ENCODE measurements at places on chromosomes 11 and 22.

DNA sequence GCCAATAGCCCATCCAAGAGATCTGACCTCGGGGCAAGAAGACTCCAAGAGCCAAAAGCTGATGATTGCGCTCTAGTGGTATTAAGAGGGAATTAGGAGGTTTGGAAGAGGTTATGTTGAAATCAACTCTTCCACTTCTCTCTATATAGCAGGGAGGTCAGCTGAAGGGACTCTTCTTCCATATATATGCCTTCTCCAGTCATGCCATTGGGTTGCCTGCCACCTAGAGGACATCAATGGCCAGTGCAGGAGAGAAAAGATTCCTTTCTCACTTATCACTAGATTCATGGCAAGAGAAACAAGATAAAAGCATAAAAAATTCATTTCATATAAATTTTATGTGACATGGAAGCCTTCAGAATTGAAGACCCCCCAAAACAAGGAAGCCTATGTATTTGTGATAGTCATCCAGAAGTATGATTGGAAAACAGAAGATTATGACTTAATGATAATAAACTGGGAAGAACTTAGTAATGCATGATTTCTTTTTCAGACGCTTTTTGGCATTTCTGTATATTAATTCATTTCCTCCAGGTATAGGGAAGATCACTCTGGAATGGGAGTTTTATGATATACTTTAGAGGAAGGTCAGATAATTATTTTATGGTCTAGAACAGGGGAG is 435.1 kb upstream of the DDI1 start:
- DNase-seq, result peak; percentile 42

GRCh38 chr11:10503777-10504480 is 37.1 kb downstream of the RNF141 start:
- DNase-seq, result no peak

DNA sequence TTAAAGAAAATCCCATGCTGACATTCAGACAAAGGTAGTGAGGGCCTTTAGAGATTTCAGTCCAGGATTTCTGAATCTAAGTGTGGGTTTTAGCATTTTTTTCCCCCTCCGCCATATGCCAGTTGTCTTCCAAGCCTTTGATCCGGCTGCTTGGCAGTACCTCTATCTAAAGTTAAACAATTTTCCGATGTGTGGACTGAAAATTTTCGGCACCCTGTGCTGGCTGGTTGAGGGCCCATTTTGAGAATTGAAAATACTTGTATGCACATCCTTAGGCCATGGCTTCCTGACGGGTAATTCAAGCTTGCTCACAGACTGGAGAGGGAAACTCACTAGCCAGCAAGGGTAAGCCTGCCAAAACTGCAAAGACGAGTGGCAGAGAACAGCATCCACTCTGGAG is 131.9 kb upstream of the NARS2 start:
- no peak for DNase-seq

DNA sequence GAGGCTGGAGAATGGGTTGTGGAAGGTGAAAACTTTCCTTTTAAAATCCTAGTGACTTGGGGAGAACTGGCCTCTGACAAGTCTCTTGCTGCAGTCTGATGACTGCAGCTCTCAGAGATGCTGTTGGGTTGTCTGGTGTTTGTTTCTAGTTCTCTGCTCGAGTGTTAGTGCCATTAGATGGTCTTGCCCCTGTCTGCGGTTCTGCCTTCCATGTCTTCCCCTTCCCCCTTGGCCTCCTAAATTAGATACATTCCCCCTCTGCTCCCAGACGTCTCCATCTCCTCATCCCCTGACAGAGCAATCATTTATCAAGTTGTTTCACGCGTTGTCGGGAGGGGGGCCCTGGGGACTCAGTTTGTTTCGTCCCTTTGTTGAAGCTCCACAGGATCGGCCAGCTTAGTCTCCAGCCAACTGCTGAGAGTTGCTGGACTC is 67.7 kb downstream of the CECR2 start:
- DNase-seq, result no peak

GRCh38 chr11:74316772-74317505 is 5.5 kb upstream of the P4HA3 start:
- no peak for DNase-seq

- DNase-seq, result no peak
Observed at GRCh38 chr22:33326540-33327295, 268.5 kb upstream of the SYN3 start.

- no peak for DNase-seq
Observed at GRCh38 chr11:129578006-129578405, 202.4 kb downstream of the BARX2 start.

- no peak for DNase-seq
Observed at GRCh38 chr11:35313760-35314153, 105.6 kb downstream of the SLC1A2 start.

DNA sequence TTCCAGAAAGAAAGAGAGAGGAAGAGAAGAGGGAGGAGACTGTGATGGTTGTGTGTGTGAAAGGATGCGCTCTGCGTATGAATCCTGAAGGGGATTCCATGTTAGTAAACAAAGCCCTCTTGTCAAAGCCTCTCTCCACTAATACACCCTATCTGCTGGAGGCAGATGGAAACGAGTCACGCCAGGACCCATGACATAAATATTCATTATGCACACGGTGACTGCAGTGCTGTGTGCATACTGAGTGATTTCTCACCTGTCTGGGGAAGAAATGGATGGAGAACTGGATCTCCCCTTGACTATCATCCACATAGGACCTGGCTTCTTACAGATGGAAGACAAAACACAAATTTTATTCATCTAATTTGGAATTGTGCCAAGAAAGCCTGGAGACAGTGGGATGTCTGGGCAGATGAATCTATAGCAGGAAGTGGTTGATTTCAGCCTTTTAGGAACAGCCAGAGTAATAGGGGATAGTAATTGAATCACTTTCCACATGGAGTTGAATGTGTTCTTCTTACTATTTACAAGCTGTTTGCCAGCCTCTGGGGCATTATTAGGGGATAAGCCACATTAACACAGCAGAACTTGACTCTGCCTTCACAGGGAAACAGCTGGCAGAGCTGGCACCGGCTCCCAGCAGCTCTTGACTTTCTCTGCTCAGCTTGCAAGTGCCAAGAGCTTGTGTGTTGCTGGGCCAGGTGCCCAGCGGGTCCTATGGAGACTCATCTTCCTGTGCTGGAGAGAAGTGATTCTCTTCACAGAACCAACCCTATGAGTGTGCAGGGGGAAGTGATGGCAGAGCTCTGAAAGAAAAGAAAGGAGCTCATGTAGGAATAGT is 9.0 kb downstream of the MTNR1B start:
- no peak for DNase-seq

GRCh38 chr11:128532572-128533091 is 54.7 kb downstream of the ETS1 start:
- no peak for DNase-seq

DNA sequence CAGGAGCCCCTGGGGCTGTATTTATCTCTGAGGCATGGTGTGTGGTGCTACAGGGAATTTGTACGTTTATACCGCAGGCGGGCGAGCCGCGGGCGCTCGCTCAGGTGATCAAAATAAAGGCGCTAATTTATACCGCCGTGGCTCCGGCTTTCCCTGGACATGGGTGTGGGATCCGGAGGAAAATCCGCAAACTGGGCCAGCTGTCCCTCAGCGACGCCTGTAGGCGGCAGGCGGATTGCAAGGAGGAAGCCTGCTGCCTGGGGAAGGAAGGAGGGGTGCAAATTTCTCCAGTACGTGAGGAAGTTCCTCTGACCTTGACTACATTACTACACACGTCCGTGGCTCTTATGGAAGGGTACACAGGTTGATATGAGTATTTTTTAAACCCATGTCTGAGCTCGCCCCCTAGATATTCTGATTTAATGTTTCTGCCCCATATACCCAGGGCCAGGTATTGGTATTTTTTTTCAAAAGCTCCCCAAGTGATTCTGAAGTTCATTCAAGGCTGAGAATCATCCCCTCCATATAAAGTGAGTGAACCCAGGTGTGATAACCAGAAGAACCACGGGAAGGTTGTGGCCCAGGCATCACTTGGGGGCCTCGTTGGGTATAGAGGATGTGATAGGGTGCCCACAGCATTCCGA is 2.8 kb downstream of the MYOD1 start:
- no peak for DNase-seq

DNA sequence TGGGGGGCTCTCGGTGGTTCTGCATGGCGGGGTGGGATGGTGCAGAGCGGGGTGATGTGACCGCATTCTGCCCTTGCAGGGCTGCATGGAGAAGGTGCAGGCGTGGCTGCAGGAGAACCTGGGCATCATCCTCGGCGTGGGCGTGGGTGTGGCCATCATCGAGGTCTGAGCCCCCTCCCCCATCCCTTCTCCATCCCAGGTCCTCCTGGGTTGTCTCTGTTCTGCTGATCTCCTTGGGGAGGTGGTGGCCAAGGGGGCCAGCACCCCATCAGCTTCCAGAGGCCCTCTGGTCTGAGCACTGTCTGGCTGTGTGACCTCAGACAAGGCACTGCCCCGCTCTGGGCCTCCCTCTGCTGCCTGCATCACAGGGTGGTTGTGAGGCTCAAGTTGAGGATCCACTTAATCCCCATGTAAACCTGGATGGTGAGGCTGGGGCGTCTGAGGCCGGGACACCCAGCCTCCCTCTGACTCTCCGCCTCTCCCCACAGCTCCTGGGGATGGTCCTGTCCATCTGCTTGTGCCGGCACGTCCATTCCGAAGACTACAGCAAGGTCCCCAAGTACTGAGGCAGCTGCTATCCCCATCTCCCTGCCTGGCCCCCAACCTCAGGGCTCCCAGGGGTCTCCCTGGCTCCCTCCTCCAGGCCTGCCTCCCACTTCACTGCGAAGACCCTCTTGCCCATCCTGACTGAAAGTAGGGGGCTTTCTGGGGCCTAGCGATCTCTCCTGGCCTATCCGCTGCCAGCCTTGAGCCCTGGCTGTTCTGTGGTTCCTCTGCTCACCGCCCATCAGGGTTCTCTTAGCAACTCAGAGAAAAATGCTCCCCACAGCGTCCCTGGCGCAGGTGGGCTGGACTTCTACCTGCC is 53.3 kb downstream of the CD82 start:
- DNase-seq, result no peak

DNA sequence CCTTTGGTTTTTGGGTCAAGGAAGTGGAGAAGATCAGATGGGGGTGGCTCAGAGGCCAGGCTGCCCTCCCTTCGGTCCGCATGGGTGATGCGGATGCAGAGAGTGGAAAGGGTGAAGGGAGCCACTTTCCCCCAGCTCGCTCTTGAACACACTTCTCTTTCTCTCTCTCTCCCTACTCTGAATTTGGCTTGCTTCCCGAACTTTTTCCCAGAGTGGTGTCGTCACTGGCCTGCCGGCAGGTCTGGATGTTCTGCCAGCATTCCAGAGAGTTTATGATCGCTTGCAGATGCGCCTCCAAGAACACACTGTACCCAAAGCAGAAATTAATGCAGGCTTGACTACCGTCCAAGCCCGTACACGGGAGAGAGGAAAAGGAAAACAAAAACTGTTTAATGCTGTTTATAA is 103.2 kb downstream of the ZBTB16 start:
- DNase-seq, result peak; percentile 96

GRCh38 chr11:15418921-15419320 is 304.2 kb downstream of the INSC start:
- no peak for DNase-seq

- no peak for DNase-seq
Observed at GRCh38 chr11:86058360-86058759, 10.5 kb downstream of the PICALM start.

GRCh38 chr11:122979103-122979814 is 2.4 kb downstream of the BSX start:
- DNase-seq, result no peak

DNA sequence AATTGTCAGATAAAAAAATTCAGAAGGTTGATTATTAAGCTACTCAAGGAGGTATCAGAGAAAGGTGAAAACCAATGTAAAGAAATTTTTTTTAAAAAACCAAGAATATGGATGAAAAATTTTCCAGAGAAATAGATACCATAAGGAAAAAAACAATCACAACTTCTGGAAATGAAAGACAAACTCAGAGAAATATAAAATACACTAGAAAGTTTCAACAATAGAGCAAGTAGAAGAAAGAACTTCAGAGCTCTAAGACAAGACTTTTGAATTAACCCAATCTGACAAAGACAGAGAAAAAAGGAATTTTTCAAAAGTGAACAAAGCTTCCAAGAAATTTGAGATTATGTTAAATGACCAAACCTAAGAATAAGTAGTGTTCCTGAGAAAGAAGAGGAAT is 62.9 kb upstream of the TEAD1 start:
- no peak for DNase-seq

- DNase-seq, result no peak
Observed at GRCh38 chr22:43850529-43850928, 11.8 kb downstream of the SULT4A1 start.

GRCh38 chr11:66579017-66579606 is 10.7 kb upstream of the CTSF start:
- DNase-seq, result peak; percentile 71

DNA sequence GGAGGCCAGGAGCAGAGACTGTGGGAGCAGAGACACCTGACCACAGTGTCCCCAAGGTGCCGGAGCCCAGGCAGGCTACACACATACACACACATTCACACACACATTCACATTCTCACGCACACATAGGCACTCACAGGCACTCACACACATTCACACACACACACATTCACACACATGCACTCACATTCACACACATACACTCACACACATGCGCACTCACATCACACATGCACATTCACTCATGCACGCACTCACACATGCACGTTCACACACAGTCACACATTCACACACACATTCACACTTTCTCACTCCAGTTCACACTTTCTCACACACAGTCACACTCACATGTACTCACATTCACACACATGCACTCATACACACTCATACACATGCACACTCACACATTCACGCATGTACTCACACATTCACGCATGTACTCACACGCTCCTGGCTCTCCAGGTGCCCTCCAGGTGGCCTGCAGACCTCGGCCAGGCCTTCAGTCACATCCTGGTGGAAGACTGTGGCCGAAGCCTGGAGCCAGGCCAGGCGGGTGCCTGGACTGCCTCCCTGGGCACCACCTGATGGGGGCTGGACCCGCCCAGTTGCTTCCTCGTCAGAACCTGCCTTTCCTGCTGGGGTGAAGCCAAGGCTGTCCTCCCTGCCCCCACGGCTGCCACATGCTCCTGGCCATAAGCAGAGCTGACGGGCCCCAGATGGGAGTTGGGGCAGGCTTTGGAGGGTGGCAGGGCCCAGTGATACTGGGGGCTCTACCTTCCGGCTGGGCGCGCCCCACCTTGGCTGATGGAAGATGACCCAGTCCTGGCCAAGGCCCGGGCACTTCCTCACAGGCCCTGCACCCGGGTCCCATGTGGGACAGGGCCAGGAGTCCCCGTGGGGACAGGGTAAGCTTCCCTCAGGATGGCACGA is 89.5 kb downstream of the WNT7B start:
- DNase-seq, result no peak

DNA sequence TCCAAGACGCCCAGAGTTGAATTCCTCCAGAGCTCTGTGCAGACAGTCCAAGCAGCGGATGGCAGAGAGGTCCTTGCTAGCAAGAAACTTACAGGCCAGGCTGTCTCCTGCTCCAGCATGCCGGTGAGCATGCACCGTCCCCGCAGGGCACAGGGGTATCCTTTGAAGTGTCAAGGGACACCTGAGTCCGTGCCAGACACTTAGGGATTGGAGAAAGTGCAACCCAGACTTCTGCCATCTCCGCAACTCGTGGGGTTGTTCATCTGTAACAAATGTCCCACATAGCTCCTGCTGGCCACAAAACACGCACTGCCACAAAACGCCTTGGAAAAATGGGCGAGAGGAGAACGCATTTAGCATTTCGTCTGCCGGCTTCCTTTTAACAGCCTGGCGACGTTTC is 13.3 kb downstream of the TSPO start:
- DNase-seq, result peak; percentile 28

- DNase-seq, result no peak
Observed at GRCh38 chr11:70796648-70797227, 398.4 kb downstream of the CTTN start.

Data from dermis microvascular lymphatic vessel endothelial cell (primary cell).